ENCODE measurements at places on chromosomes 1 and 21.

GRCh38 chr1:9340864-9341263, 48.2 kb downstream of the SPSB1 start:
- no peak for DNase-seq

- DNase-seq: no peak
Observed at GRCh38 chr21:37195059-37195458, 72.1 kb downstream of the VPS26C start.

- no peak for DNase-seq
Observed at GRCh38 chr1:247182994-247183393, 11.2 kb upstream of the ZNF124 start.

DNA sequence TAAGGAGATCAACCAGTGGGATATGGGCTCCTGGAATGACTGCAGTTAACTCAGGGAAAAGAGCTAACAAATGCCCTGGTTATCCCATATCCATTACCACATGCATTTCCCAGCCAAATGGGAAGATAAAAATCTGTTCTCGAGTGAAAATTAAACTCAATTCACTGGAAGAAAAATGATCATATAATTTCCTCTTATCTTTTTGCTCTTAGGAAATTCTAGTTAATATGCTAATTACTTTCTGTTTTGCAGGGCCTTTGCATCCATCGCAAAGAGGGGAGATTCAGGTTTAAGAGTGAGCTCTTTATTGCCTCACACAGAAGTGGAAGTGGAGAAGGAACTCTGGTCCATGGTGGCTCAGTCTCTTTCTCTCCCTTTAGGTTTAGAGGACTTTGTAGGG, 3.9 kb upstream of the IL24 start:
- DNase-seq: no peak

DNA sequence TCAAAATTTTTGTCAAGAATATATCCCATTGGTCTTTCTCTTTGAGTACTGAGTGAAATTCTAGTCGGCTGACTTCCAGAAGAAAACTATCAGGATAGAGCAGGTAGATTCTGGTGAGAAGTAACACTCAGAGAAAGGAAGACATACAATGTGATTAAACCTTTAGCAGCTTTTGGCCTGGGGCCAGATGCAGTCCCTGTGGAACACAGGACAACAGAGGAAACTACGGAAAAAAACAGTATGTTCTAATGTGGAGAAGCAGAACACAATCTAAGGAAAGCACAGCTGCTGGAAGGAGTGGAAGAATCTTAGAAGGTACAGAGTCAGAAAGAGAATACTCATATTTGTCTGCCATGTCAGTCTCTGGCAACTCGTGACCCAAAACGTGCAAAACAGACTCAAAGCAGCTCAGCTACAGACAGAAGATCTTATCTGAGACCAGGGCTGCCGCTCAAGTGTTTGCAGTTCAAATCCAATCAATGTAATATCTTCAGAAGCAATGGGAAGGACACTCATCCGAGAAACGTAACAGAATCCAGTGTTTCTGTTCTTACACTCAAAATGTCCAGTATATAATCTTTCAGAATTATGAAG, 283.8 kb downstream of the MRPL39 start:
- DNase-seq: no peak

DNA sequence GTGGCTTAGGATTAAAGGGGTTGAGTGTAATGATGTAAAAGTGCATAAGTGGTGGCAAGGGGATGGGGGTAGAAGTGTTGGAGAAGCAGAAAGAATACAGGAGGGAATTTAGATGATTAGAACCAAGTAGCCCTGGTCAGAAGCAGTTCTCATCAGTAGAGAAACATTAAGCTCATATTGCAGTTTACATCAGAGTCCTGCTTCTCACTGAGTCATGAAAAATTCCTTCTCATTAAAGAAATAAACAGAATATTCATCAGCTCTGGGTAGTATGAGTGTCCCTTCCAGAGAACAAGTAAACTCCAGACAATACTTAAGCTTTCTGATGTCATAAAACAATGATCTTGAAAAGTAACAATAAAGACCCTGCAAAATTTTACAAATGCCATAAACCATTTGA, 36.5 kb downstream of the LRRIQ3 start:
- no peak for DNase-seq

DNA sequence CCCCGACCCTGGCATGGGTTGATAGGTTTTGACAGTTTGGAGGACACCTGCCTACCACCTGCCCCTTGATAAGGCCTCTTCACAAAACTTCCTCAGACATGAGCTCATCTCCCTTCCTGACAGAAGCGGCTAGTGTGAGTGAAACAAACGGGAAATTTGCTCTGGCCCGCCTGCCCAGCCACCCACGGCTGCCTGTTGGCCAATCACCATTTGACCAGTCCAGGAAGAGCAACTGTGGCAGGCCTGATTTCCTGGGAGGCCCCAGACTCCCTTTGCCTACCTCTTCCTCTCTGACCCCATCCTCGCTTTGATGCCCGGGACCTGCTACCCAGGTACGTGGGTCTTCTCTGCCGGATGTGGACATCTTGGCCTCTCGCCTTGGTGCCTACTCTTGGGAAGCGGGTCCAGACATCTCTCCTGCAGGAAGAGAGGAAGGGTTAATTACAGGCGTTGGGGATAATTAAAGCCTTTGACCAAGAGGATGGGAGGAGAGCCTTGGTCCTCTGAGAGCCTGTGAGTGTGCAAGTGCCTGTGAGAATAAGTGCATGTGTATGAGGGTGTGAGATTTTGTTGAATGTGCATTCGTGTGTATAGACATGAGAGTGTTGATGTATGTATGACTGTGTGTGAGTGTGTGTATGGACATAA, 1.1 kb upstream of the EPHA2 start:
- DNase-seq: no peak

DNA sequence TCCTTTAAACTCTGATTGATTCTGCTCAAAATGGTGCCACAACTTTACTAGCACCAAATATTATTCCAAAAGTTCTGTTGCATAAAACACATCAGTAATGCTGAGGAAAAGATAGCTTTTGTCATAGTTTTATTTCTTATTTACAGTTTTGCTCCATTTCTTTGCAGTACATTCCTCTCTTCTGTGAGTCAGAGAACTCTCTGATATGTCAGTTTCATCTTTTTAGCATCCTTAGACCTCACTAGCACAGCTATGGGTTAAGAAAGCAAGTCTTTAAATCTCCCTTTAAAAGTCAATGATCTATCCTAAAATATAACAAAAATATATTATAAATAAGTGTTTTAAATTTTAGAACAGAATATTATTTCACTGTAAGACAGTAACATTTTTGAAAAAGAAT, 356.6 kb upstream of the SNX7 start:
- no peak for DNase-seq
